T-helper 2 cell (primary cell): ENCODE measurements at places on chromosomes 3 and 15.

DNA sequence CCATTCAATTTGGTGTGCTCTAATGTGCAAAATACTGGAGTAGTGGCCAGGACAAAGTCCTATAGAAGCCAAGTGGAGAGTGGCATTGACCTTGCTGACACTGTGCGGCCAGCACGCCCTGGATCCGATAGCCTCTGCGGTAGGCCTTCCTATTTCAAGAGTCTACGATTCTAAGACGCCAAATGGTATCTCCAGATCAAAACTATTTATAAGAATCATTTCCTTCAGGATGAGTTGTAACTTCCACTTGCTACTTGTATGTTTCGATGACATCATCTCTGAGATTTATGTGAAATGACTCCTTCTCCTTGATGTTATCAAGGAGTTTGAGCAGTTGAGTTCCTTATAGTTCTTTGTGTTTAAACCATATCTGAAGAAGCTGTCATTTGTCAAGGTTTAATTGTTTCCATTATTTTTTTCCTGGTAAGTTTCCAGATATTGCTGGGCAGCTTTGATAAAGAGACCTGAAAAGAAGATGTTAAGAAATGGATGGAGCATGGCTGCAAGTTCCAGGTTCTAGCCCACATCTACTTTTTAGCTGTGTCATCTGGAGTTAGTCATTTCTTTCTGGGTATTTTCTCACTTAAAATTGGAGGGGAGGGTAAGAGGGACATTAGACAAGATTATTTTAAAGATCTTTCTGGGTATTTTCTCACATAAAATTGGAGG lies 71.8 kb downstream of the TMEM44 start:
- DNase-seq, result no peak

GRCh38 chr3:34842706-34843480 lies 796.4 kb upstream of the ARPP21 start:
- no peak for DNase-seq

DNA sequence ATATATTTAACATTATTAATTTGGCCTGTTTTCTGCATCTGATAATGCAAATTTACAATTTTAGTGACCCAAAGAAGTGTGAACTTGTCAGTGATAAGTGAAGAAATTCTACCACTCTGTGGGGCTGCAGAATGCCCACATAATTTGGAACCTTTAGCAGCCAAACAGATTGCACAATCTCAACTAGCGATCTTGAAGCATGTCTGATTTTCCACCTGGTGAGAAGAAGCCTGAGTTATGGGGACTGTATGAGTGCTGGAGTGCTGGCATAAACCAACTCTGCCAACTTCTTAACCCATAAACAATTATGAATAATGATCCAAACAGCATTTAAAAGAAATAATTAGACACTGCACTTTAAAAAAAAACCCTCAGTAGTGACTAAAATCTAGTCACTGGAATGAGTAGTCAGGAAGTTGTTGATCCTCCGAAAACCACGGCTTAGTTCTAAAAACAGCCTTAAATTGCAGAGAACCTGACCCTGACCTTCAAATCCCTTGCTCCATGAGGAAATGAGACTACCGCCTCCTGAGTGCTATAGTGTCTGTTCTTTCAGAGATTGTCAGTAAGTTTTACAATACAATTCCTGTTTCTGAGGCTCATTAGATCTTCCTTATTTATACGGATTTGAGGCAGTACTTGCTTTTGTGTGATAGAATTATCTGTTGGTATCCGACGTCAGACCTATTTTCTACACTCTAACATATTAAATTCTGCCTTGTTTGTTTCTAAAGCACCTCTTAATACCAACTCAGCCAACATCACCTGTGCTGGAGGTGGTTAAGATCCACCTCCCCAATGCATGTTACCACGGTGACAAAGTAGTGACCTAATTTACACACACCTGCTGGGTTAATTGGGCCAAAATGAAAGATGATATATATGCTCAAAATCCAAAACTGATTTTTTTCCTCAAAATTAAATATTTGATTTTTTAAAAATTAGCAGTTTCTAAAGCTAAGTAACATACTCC lies 267.7 kb downstream of the ZBTB20 start:
- no peak for DNase-seq

- DNase-seq, result no peak
Observed at GRCh38 chr15:72797338-72797689, 13.8 kb upstream of the ADPGK start.

- DNase-seq, result no peak
Observed at GRCh38 chr3:108524537-108524936, 14.1 kb upstream of the MYH15 start.

DNA sequence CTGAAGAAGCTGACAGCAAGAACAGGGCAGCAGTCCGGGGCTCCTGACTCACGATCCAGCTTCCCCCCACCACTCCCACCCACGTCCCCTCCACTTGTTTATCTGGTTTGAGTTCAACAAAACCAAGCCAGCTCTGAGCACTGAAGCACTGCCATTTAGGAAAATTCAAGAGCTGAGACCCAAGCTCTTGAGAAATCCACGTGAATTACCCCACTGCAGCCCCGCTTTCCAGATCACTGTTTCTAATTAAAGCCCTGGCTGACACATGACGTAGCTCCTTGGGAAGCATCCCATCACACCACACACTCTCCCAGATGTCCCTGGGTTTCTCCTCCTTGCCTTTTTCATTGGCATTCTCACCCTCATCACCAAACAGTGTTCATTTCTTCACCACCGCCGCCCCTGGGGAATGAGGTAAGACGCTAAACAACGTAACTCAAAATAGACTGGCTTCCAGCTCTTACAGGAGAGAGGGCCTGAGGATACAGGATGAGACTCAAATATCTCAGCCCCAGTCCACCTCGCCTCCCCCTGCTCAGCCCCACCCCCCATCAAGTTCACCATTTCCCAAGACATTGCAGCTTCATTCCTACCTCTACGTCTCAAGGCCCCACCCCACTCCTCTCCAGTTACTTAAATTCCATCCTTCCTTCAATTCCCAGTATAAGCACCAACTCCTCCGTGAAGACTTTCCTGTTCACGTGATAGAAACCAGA lies 95.4 kb downstream of the SRGAP3 start:
- DNase-seq, result no peak

GRCh38 chr15:101723874-101724674 lies at the start of gene TARS3:
Gene TARS3, minus strand, starts transcription at chr15:101724473. Its CDS starts 86 bp downstream, at chr15:101724387.
- DNase-seq, result peak; percentile 99

DNA sequence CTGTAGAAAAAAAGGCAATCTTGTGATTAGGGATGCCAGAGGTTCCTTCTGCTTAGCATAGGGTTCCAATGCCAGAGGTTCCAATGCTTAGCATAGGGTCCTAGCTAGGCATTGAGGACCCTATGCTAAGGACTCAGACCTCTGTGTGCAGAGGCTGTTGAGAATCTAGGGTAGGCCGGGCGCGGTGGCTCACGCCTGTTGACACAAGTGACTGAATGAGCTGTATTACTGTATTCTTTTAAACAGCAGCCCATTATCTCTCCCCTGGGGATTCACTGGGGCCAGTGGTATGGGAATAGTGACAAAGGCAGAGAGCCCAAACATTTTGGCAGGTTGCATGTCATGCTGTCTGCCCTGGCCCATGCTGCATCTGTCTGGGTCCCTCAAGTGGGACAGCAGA lies 16.2 kb downstream of the PAK6 start:
- DNase-seq, result no peak

GRCh38 chr3:42020684-42021307 lies 58.9 kb upstream of the ULK4 start:
- no peak for DNase-seq

DNA sequence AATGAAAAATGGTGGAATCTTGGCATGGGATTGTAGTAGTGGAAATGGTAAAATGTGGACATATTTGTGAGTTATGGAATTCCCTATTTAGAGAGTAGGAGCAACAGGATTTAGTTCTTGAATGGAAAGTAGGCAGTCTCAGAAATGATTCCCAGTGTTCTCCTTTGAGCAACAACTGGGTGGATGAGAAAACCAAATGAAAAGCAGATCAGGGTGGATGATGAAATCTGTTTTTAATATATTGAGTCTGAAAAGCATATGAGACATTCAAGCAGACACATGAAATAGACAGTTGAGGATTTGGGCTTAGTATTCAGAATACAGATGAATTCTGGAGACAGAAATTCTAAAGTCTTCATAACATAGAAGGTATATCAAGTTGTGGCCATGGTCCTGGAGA lies 451.3 kb downstream of the LPP start:
- no peak for DNase-seq

DNA sequence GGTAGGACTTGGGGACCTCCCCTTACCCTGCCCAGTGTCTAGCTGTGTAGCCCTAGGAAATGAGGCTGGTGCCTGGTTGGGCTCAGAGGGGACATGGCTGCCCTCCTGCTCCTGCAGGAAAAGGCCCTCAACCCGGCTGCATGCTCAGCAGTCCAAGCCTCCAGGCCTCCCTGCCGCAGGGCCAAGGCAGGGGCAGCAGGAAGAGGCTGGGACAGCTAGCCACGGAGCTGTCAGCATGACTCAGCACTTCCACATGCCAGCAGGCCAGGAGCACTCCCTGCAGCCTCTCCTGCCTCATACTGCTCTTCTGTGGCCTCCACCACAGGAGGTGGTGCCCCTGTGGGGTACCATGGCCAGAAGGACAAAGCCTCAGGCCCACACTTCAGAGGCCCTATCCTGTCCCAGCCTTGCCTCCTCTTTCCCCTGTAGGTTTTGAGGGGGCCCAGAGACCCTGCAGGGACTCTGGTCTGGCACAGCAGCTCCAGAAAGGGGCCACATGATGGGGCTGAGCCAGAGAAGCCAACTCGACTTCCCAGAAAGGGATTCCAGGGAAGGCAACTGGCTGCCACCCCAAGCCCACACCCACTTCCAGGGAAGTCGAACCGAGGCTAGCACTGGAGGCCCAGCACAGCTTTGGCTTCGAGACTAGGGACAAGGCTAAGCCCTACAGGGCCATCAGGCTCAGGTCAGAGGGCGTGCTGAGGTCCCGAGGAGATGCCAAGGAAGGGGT lies 19.5 kb downstream of the TKT start:
- DNase-seq, result no peak

DNA sequence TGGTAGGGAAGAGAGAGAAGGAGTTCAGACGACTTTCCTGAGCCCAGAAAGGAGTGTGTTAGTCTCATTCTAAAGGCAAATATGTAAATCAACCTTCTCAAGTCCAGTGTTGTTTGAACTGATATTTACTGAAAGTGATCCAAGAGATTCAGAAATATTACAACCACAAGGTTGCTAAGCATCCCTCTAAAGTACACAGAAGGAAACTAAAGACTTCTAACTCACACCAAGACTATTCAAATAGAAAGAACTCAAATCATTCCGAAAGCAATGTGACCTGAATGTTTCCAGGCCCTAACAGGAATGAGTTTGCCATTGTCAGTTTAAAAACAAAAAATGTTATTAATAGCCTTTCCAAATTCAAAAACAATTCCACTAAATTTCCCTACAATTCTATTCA lies 56.9 kb upstream of the VGLL3 start:
- no peak for DNase-seq

DNA sequence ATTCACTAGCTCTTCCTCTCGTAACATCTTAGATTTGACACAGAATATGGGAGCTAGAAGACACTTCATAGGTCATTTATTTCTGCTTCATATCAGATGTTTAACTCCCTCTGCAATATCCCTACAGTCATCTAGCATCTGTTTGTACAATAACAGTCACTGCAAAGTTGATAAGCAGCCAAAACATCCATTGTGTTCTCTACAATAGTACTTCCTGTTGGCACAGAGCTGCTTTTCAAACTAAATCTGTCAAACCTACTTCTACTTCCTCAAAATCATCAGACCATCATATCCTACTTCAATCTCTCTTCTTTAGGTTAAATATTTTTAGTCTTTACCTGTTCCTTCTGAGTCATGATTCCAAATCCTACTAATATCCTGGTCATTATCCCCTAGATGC lies 233.2 kb downstream of the FGF12 start:
- no peak for DNase-seq

- no peak for DNase-seq
Observed at GRCh38 chr3:182603501-182603900, 189.8 kb upstream of the ATP11B start.

DNA sequence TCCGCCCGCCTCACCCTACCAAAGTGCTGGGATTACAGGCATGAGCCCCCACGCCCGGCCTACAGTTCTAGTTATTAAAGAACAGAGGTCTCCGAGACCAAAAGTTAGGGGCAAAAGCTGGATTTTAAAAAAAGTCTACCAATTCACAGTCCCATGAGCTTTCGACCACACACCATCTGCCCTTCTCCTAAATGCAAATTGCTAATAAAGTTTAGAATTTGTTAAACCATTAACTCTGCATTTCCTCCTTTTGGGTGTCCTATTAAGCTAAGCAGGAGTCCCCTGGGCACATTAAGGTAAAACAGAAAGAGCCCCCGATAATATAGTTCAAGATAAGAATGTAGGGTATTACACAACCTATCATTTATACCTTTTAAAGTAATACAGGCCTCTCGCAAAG lies 322.7 kb downstream of the FOXP1 start:
- no peak for DNase-seq

DNA sequence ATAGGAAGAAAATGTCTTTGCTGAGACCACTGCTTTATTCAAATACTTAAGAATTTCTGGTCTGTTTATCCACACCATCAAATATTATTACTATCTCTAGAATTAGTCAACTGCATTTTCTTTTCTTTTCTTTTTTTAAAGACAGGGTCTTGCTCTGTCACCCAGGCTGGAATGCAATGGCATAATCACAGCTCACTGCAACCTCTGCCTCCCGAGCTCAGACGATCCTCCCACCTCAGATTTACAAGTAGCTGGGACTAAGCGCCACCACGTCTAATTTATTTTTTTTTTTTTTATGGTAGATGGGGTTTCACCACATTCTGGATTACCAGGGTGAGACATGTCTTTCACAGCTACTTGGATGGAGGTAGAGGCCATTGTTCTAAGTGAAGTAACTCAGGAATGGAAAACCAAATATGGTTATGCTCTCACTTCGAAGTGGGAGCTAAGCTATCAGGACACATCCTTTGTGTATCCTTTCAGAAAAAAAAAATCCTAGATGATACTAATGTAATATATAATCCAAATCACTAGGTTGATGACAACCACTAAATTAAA lies 52.8 kb downstream of the STAG1 start:
- no peak for DNase-seq

DNA sequence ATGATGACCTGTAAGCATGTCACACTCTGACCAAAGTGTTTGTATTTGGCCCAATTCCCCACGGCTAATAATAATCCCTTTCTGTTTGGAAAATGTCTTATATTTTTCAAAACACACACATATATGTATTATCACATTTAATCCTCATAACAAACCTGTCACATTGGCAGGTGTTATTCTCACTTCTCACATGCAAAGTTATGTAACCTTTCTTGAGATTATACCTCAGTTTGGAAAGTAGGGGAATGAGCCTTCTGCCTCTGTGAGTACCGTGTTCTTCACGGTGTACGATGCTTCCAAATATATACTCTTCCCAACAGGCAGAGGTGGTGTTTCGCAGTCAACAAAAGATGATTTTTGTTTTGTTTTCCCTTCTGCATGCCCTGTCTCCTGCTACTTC lies 205.6 kb downstream of the TP63 start:
- no peak for DNase-seq

DNA sequence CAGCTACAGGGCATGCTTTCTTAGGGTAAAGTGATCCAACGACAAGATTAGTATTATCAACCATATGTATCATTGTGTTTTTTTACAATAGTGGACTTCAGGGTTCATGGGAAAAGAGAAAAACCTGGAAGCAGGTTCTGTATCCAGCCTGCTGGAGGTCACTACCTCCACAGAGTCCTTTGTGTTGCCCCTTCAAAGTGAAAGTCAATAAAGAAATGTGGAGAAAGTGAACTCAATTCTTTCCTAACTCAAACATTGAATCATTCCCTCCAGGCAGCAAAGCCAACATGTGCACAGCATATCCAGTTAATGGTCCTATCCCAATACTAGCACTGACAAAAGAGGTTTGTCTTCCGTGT lies 45.4 kb downstream of the FGF7 start:
- no peak for DNase-seq

- DNase-seq, result no peak
Observed at GRCh38 chr3:13841826-13842225, 38.0 kb downstream of the WNT7A start.
